Hematopoietic multipotent progenitor cell treated with erythropoietin and hydrocortisone succinate and interleukin-3 and kit ligand, for 8 days (in vitro differentiated cells): ENCODE measurements at places on chromosomes 3 and 15.
A peak's percentile ranks its signal among the peaks of the same experiment; 100 is the strongest.

DNA sequence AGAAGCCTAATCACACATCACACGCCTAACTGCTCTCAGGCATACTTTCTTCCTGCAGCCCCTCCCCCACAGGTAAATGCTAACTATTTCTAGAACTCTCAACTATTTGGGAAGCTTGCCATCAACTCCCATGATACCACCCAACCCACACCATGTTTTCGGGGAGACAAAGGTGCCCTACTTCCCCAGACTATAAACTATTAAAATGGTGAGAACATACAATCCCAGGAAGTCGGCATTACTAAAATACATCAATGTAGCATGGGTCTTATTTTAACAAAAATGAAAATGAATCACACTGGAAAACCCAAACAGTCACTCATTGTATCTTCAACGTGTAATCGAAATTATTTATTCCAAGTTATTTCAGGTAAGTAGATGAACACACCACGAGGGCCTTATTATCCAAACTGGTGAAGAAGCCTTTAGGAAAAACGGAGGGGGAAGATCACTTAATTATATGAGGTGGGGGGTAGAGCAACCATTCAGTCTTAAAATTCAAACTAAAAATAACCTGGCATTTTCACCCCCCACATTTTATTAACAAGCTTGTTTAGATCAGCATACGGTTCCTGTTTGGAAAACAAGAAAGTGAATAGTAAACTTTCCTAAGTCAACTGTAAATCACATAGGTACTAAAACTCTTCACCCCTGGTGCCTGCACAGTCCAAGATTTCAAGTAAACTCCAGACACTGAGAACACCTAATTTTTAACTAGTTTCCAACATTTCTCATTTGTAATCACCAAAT, 1.9 kb downstream of the TBL1XR1 start:
- DNase-seq = peak; percentile 71

- DNase-seq = no peak
Measured at GRCh38 chr3:173945170-173945569, 547.6 kb downstream of the NLGN1 start.

- peak; percentile 22 for DNase-seq
Measured at GRCh38 chr15:77067691-77068367, 3.1 kb downstream of the TSPAN3 start.

GRCh38 chr15:69075440-69075839, 60.9 kb downstream of the NOX5 start:
- no peak for DNase-seq

- no peak for DNase-seq
Measured at GRCh38 chr3:107620534-107620933, 97.8 kb downstream of the BBX start.

DNA sequence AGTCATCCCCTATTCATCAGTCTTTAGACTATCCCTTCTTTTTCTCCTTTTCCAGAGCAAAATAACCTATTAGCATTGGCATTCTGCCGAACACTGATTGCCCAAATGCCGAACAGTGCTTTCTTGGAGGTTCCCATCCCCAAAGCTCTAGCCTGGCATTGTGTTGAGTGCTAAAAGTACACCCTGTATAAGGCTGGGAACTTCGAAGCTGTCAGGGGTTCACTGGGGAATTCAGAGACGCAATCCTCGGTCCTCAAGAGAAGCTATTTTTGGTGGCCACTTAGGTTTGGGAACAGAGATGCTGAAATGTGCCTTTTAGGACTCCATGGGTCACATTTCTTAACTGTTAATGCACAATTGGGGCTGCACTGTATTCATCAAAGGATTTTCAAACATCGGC, 8.4 kb downstream of the FRMD5 start:
- no peak for DNase-seq

GRCh38 chr3:147393943-147394883, 12.1 kb downstream of the ZIC4 start:
- DNase-seq = no peak

GRCh38 chr3:95434491-95434890, 1371.6 kb downstream of the NSUN3 start:
- no peak for DNase-seq

GRCh38 chr3:29100292-29100691, 180.6 kb upstream of the RBMS3 start:
- no peak for DNase-seq
